Posterior cingulate gyrus (tissue), 11 donors: ENCODE measurements at places on chromosomes 7 and 10.

DNA sequence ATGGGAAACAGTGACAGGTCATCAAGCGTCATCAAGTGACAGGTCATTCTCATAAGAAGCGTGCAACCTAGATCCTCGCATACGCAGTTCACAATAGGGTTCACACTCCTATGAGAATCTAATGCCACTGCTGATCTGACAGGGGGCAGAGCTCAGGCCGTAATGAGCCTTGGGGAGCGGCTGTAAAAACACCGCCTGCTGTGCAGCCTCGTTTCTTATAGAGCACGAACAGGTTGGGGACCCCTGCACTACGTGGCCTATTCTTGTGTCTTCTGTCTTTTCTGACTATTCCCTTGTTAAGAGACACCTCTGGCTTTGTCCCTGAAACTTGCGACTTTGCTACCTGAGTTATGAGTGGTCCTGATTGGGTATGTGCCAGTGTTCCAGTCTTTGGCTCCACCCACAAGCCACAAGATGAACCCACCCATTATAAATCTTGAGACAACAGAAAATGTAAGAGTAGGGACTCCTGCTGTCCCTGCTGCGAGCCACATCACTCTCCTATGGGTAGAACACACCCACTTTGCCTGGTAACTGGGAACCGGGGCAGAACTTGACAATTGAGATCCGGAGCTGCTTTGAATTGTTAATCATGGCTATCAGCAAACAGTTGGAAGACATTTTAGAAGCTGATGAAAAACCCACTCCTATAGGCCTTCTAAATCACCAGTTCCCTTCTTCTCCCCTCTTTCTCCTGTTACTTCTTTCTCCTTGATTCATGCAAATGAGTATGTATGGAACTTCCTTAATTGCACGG is 55.8 kb upstream of the EXOC4 start:
- no peak for DNase-seq

GRCh38 chr10:53990799-53991238 is 810.2 kb downstream of the PCDH15 start:
- DNase-seq: no peak

DNA sequence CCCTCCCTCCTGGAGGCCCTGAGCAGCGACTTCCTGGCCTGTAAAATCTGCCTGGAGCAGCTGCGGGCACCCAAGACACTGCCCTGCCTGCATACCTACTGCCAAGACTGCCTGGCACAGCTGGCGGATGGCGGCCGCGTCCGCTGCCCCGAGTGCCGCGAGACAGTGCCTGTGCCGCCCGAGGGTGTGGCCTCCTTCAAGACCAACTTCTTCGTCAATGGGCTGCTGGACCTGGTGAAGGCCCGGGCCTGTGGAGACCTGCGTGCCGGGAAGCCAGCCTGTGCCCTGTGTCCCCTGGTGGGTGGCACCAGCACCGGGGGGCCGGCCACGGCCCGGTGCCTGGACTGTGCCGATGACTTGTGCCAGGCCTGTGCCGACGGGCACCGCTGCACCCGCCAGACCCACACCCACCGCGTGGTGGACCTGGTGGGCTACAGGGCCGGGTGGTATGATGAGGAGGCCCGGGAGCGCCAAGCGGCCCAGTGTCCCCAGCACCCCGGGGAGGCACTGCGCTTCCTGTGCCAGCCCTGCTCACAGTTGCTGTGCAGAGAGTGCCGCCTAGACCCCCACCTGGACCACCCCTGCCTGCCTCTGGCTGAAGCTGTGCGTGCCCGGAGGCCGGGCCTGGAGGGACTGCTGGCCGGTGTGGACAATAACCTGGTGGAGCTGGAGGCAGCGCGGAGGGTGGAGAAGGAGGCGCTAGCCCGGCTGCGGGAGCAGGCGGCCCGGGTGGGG is 2.2 kb downstream of the TRIM56 start:
- DNase-seq: no peak

DNA sequence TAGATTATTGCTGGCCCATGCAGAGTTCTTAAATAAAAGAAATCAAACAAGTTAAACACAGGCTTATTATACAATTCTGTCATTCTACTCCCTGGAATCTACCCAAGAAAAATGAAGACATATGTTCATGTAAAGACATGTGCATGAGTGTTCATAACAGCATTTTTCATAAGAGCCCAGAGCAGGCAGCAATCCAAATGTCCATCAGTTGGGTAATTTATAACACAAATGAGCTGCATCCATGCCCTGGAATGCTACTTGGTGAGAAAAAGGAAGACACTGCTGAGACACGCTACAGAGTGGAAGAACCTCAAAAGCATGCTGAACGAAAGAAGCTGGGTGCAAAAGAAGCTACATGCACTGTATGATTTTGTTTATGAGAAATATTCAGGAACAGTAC is 342.6 kb downstream of the TCERG1L start:
- no peak for DNase-seq

DNA sequence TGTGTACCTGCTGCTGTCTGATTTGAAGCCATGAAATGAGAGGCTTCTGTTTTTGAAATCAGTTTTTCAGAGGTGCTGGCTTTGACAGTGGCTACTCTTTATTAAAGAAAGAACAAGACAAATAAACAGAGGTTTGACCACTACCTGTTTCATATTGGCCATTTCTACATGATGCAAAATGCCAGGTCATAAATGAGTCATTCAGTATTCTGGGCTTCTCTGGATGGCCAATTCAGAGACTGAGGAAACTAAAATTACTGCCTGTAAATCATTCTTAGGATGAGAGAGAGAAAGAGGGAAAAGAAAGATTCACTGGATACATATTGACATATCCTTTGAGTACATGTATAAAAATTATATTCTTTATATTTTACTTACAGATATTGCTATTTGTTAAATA is 303.3 kb upstream of the ETV1 start:
- no peak for DNase-seq

GRCh38 chr7:108094933-108095710 is 35.0 kb downstream of the LAMB4 start:
- no peak for DNase-seq

DNA sequence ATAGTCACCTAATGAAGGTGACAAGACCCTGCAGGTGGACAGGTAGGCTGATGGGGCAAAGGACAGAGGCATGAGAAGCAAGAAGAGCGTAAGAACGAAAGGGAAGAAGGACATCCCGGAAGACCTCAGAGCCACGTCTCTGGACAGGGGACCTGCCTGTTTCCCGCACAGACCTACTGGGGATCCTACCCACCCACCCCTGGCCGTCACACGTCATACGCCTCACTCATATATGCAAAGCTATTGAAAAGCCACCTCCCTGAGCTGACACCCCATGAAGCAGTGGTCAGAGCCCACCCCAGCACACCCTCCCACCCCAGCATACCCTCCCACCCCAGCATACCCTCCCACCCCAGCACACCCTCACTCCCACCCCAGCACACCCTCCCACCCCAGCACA is 140.6 kb downstream of the GRID1 start:
- no peak for DNase-seq

DNA sequence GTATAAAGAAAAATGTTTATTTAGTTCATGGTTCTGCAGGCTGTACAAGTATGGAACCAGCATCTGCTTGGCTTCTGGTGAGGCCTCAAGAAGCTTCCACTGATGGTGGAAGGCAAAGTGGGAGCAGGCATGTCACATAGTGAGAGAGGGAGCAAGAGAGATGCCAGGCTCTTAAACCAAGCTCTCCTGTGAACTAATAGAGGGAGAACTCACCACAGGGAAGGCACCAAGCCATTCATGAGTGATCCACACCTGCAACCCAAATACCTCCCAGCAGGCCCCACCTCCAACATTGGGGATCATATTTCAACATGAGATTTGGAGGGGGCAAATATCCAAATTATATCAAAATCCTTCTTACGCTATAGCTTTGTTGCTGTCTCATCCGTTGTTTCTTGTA is 113.1 kb downstream of the CPED1 start:
- DNase-seq: no peak

- DNase-seq: peak; percentile 17
Measured at GRCh38 chr7:131583430-131583829, 27.0 kb upstream of the PODXL start.

GRCh38 chr10:115056186-115056585 is 37.0 kb upstream of the ATRNL1 start:
- no peak for DNase-seq

DNA sequence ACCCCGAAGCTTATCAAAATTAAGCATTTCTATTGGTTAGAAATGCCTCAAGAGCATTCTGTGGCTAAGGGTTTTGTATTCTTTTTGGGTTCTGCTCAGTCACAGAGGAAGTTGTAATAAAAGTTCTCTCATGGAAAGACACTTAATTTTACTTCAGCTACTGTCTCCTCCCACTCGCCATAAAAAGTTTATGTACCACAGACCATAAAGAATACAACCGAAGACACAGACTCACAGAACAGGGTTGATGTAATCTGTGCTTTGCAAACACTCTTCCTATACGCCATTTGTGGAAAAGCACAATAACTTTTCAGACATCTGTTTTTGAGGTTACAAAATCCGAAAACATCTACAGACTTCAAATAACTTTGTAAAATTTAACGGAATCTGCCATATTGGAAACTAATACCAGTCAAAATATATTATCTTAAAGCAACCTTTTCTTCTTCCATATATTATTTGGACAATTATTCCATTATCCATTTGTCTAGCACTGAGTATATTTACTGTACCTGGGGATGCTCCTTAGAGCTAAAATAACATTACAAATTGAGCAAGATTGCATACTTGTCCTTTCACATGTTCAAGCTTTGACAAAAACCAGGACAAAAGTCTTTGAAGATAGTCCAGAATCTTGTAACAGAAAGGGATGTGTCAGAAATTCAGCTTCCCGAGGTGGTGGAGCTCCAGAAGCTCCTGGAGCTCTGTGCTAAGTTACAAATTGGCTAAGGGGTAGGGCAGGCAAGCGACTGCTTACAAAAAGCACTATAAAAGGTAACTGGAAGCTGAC is 219.0 kb upstream of the MEOX2 start:
- no peak for DNase-seq

- DNase-seq: no peak
Measured at GRCh38 chr10:62341419-62341818, 32.8 kb upstream of the ZNF365 start.

DNA sequence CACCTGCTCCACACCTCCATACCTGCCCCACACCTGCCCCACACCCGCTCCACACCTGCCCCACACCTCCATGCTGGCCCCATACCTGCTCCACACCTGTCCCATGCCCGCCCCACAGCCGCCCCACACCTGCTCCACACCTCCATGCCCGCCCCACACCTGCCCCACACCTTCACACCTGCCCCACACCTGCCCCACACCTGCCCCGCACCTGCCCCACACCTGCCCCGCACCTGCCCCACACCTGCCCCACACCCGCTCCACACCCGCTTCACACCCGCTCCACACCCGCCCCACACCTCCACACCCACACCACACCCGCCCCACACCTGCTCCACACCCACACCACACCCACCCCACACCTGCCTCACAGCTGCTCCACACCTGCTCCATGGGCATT is 53.0 kb downstream of the PARP12 start:
- no peak for DNase-seq

- DNase-seq: no peak
Measured at GRCh38 chr10:114553436-114553835, 104.6 kb downstream of the ABLIM1 start.

DNA sequence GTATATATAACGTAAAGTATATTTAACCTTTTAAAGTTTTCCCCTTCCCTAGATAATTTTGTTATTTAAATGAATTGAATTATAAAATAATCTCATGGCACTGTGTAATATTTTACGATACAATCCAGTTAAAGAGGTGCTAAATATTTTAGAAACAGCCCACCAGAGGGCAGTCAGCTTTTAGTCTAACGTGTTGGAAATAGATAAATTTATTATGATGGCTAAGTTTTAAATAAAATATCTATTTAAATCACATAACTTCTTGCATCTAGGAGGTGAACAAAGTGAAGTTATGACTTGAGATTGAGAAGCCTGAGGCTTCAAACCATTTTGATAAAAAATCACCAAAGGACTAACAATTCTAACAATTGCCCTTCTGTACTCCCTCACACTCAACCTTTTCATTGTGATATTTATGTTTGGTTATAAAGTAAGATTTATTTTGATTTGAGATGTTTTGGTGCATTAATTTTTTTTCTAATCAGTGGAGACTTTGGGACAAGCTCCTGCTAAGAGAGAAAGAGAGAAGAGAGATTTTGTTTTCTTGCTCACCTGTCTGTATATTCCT is 171.5 kb upstream of the SP4 start:
- no peak for DNase-seq

DNA sequence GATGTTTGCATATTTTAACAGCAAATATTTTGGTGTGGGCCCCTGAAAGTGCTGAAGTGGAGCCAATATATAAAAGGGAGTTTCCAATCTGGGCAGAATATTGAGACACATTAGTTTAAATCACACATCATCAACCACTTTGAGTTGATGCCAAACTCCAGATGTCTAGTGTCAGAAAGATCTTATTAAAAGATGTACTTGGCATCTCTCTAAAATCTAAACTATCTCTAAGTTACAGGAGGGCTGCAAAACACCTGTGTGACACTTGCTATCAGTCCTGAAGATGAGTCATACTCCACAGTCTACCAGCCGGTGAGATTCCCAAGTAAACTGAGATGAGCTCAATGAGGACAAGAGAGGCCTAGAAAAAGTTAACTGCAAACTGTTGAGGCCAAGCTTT is 11.4 kb downstream of the JAZF1 start:
- DNase-seq: no peak

DNA sequence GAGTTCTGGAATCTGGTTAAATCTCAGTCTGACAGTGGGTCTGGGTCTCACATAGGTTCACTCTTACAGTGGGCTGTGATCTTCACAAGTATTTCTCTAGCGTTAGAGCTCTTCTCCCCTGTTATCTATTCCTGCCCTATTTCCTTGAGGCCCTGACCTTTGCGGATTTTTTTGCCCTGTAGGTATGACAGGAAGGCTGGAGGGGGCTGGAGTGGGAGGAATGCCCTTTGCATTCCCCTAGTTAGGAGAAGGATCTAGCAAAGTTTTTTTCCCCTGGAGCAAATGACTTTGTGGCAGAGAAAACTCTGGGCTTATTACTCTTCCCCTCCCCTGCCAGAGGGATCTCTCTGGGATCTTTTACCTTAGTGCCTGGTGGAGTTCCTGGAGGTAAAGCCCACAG is 49.2 kb downstream of the GALNT11 start:
- DNase-seq: no peak
